ENCODE measurements at places on chromosomes 6 and 20. TPM values are rescaled to one million over a fixed set of nuclear protein-coding genes. Genes with fewer than 3 reads are reported as not detected.

Gene CALHM4
- 0.57 TPM for total RNA-seq

Gene CAPN11
- 5.9 TPM for total RNA-seq

Gene ULBP2
- 0.32 TPM for total RNA-seq

Gene TTK
- 16.4 TPM for total RNA-seq

DNA sequence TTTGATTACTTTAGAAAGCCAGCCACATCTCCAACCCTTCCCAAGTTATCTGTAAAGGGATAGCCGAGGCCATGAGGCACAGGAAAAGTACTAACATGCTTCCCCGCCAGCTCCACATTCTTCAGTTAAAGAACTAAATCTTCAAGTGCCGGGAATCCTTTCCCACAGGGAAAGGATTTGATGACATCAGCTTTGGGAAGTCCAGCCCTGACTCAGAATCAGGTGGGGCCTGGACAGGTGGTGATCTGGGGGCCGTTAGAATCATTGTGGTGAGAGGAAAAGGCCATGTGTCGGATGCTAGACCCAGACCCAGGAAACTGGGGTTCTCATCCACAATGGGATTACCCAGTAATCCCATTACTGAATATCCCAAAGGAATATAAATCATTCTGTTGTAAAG, 580.0 kb downstream of the QKI start:
- DNase-seq = no peak

- no peak for DNase-seq
Measured at GRCh38 chr20:63979229-63979556, 249 bp downstream of the SAMD10 start.

GRCh38 chr6:35448191-35448590, 3.9 kb upstream of the FANCE start:
- peak; percentile 46 for DNase-seq

GRCh38 chr6:7241709-7242645, 71.0 kb downstream of the SSR1 start:
- DNase-seq = no peak

GRCh38 chr6:138673346-138674014, 100.1 kb upstream of the CCDC28A start:
- no peak for DNase-seq
